Ovary (tissue), 10 donors: ENCODE measurements at places on chromosomes 13 and 19.

DNA sequence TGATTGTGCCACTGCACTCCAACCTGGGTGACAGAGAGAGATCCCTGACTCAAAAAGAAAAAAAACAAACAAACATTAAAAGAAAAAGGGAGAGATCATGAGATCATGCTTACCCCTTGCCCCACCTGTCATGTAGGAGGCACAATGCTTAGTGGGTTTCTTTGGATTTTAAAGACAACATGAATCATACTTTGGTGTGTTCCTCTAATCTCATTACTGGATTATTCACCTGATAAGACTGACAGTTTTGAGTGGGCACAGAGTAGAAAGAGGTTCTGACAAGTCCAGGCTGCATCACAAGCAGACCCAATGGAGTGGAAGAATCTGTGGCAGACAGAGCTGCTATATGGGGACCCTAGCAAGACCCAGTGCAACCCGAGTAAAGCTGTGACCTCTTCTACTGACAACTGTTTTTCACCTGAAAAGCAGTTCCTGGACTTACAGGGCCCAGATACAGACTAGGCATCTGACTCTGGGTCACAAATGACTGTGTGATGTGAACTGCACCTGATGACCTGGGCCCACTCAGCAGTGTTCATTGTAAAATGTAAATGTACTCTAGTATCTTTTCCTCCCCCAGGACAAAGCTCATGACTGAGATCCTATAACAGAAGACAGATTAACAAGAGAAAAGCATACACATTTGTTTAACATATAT is 28.9 kb upstream of the USP12 start:
- H3K27me3 ChIP-seq: no peaks in the 10 kb centered on the region
- no peaks in the 10 kb centered on the region for H3K4me1 ChIP-seq
- H3K4me3 ChIP-seq: no peak overlapping the region
- H3K27ac ChIP-seq: no peak overlapping the region
- H3K36me3 ChIP-seq: no peaks in the 10 kb centered on the region

DNA sequence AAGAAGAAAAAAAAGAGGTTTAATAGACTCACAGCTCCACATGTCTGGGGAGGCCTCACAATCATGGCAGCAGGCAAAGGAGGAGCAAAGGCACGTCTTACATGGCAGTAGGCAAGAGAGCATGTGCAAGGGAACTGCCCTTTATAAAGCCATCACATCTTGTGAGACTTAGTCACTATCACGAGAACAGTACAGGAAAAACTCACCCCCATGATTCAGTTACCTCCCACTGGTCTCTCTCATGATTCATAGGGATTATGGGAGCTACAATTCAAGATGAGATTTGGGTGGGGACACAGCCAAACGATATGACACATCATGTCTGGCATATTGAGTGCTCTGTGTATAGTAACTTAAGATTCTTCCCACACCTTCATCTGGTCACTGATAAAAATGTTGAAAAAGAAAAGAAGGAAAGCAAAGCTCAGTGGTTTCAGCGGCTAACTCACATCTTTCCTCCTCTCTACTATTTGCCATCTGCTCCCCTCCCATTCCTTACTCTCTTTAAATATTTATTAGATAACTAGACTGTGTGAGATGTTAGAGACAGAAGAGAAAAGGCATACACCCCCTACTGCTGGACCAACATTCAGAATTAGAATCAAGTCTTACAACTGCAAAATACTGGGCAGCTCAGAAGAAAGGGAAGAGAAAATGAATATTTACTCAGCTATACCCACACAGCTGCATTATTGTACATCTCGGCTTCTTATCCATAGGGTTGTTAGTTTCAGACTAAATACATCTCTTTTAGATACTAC is 60.1 kb upstream of the AKAP11 start:
- H3K27me3 ChIP-seq: no peaks in the 10 kb centered on the region
- H3K27ac ChIP-seq: no peak overlapping the region
- H3K4me1 ChIP-seq: no peaks in the 10 kb centered on the region
- no peak for DNase-seq
- H3K4me3 ChIP-seq: no peak overlapping the region

DNA sequence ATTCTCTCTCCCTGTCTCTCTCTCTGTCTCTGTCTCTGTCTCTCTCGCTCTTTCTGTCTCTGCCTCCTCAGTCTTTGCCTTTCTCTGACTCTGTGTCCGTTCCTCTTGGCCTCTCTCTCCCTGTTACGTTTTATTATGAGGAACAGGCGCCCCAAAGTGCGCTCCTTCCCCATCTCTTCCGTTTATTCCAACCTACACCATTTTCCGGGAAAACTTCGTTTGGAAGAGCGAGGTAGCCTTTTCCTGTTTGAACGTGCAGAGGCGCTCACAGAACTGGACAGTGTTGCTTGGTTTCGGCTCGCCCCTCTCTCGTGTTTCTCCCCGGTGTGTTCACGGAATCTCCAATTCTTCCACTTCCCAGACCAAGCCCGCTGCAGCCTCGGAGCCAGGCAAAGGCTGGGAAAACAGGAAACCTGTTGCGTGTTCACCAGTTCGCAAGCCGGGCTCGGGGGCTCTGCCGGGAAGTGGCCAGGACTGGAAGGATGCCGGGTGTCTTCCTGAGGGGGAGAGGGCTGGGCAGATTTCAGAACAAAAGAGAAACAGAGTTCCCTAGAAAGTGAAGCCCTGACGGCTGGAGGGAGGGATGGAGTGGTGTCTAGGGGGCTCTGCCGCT is 605 bp downstream of the TMEM255B start:
- H3K4me1 ChIP-seq: peaks cover 2% of the 10 kb centered on the region
- no peaks in the 10 kb centered on the region for H3K27me3 ChIP-seq
- no peaks in the 10 kb centered on the region for H3K36me3 ChIP-seq
- DNase-seq: peak; percentile 45
- H3K4me3 ChIP-seq: peak overlapping the region; percentile 76

GRCh38 chr19:15289673-15290072 is 42.7 kb downstream of the BRD4 start:
- H3K27me3 ChIP-seq: no peaks in the 10 kb centered on the region
- no peak overlapping the region for H3K4me3 ChIP-seq
- peaks cover 49% of the 10 kb centered on the region for H3K4me1 ChIP-seq
- no peak overlapping the region for H3K27ac ChIP-seq

DNA sequence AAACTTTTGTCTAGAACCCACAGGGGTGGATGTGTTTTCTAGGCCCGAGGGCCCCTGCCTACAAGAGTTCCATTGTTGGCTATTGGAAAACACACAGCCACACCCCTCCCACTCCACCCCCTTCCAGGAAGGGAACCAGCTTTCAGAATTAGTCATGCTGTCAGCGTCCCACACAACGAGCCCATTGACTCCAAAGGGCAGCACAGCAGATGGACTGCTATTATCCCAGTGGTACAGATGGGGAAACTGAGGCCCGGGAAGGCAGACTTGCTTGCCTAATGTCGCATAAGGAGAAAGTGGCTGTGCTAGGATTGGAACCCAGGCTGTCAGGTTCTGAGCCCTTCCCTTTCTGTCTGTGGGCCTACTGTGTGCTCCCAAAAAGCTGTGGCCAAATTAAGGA is 8.1 kb upstream of the FXYD3 start:
- no peak overlapping the region for H3K27ac ChIP-seq
- H3K36me3 ChIP-seq: no peaks in the 10 kb centered on the region
- no peaks in the 10 kb centered on the region for H3K27me3 ChIP-seq
- H3K4me3 ChIP-seq: no peak overlapping the region
- H3K4me1 ChIP-seq: no peaks in the 10 kb centered on the region
- no peak for DNase-seq

DNA sequence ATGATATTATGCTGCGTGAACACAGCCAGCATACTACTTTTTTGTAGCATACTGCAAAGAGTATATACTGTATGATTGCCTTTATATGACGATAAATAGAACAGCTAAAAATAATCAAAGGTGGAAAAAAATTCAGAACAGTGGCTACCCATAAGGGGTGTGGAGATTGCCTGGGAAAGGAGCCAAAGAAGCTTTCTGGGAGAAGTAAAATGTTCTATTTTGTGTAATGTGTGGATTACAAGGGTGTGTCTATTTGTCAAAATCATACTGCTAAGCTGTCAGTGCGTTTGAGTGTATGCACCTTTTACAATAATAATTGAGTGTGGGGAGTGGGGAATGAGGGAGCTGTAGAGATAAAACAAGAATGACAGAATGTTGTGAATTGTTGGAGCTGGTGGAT is 45.2 kb upstream of the MTIF3 start:
- H3K27me3 ChIP-seq: no peaks in the 10 kb centered on the region
- no peaks in the 10 kb centered on the region for H3K4me1 ChIP-seq
- no peaks in the 10 kb centered on the region for H3K36me3 ChIP-seq
- no peak overlapping the region for H3K4me3 ChIP-seq
- no peak for DNase-seq

DNA sequence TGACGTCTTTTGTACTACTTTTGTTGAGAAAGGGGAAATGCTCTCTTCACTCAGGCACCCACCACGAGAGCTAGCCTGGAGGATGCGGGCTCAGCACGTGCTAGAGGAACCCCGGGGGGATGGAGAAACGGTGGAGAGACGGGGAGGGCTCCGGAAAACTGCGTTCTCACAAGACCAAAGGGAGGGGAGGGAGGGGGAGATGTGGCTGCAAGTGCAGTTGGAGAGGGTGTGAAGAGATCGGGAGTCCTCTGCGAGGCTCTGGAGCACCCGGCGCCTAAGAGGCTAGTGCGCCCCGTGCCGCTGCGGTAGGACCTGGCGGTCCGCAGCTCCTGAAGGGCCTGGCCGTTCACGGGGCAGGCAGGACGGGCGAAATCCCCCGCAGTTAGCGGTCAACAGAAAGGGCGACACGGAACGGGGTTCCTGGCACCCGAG is 43.4 kb upstream of the XPO4 start:
- DNase-seq: no peak
- no peaks in the 10 kb centered on the region for H3K27me3 ChIP-seq
- H3K4me1 ChIP-seq: no peaks in the 10 kb centered on the region
- no peak overlapping the region for H3K27ac ChIP-seq
- no peaks in the 10 kb centered on the region for H3K36me3 ChIP-seq

GRCh38 chr13:43482026-43482425 is 304.7 kb downstream of the ENOX1 start:
- no peak overlapping the region for H3K4me3 ChIP-seq
- no peaks in the 10 kb centered on the region for H3K27me3 ChIP-seq
- DNase-seq: no peak
- no peaks in the 10 kb centered on the region for H3K4me1 ChIP-seq
- H3K36me3 ChIP-seq: no peaks in the 10 kb centered on the region

DNA sequence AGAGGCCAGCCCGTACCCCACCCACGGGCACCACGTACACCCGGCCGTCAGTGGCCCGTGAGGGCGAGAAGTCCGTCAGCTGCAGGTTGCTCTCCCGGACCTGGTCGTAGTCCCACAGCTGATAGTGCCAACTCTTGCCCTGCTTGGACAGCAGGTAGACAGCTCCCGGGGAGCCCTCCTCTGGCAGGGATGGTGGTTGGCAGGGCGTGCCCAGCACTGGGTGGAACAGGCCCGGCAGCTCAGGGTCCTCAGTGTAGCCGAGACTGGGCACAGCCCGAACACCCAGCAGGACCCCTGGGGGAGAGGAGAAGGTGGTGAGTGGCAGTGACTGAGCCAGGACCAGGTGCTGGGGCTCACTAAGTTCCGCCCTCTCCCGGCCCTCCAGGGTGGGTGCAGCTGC is 7.8 kb downstream of the ACTMAP start:
- H3K36me3 ChIP-seq: no peaks in the 10 kb centered on the region
- no peak for DNase-seq
- no peak overlapping the region for H3K4me3 ChIP-seq
- no peaks in the 10 kb centered on the region for H3K27me3 ChIP-seq

DNA sequence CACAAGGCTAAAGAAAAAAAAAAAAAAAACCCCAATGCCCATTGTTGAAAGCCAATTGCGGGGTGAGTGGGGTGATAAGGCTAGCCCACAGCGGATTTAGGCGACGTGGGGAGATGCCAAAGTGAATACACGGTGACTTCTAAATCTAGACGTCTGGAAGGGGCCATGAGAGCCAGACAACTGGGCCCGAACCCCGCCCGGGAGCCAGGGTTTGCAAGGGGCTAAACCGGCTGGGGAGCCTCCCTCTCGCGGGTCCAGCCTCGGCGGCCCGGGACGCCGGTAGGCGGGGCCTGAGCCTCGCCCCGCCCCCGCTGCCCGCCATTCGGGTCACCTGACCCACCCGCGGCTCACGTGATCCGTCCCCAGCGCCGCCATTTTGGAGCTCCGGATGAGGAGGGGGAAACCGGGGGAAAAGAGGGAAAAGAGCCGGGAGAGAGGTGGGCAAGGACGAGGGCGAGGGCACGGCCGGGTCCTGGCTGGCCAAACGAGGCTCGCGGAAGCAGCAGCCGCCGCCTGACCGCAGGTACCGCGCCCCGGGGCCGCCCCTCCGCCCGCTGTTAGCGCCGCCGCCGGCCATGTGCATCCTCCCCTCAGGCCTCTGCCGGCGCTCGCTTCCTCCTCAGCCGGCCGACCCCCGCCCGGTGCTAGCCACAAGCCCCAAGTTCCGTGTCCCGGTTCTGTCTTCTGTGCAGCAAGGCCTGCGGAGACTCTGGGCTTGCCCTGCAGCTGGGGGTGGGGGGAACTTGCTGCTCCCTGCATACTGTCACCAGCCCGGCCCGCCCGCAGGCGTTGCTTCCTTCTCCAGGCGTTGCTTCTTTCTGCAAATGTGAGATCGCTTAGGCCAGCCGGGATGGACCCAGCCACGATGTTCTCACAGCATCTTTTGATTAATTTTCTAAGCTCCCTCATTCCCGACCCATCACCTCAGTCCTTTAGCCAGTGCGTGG is at the start of gene ZNF507:
ZNF507 (plus strand) TSS at position 350 of the 947 bp plus-strand sequence. CDS start 7,221 bp downstream, outside the sequence.
- peak within 1 kb of the TSS; percentile 92 for H3K4me3 ChIP-seq
- H3K27me3 ChIP-seq: no peaks in the 10 kb centered on the region
- H3K36me3 ChIP-seq: no peaks in the 10 kb centered on the region
- DNase-seq: peak; percentile 91

GRCh38 chr19:46785054-46785979 is 3.1 kb downstream of the SLC1A5 start:
- H3K4me3 ChIP-seq: peak overlapping the region; percentile 92
- no peak for DNase-seq
- H3K27me3 ChIP-seq: no peaks in the 10 kb centered on the region
- H3K36me3 ChIP-seq: no peaks in the 10 kb centered on the region
- peak overlapping the region; percentile 90 for H3K27ac ChIP-seq

DNA sequence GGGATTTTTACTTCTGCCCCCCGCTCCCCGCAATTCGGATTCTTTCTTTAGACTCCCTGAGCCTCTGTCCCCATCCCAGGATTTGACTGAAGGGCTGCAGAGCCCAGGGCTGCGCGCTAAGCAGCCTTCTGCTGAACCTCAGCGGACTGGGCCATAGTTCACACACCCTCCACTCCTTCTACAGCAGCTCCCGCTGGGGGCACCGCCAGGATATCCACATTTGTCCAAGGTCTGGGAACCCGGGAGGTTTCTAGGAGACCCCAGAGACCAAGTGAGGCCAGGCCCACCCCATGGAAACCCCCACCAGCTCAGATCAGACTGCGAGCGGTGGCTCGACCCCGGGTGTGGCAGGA is 463.3 kb downstream of the ITGBL1 start:
- H3K4me3 ChIP-seq: no peak overlapping the region
- H3K27ac ChIP-seq: no peak overlapping the region
- no peaks in the 10 kb centered on the region for H3K36me3 ChIP-seq
- H3K27me3 ChIP-seq: no peaks in the 10 kb centered on the region
- no peak for DNase-seq
- no peaks in the 10 kb centered on the region for H3K4me1 ChIP-seq
